ENCODE measurements at places on chromosomes 13 and 19. TPM values are rescaled to one million over a fixed set of nuclear protein-coding genes. Genes with fewer than 3 reads are reported as not detected.

Gene ZNF492
- total RNA-seq = 1.0 TPM

Gene ZNF20
- 2.1 TPM for total RNA-seq

Gene LRRC8E
- under 0.01 TPM for total RNA-seq

Gene PCID2
- total RNA-seq = 36.0 TPM

Gene KLK2
- not detected for total RNA-seq

Gene ADM5
- total RNA-seq = 1.0 TPM

Gene NUP62
- total RNA-seq = 16.2 TPM

Gene UPK1A
- not detected for total RNA-seq

Gene PDCD5
- total RNA-seq = 37.1 TPM

Gene ALOX5AP
- total RNA-seq = 6.8 TPM

Gene SIGLEC12
- not detected for total RNA-seq

Gene LILRA1
- not detected for total RNA-seq

Gene PEAK3
- total RNA-seq = not detected

Gene SPIB
- total RNA-seq = under 0.01 TPM

Gene USHBP1
- total RNA-seq = 2.1 TPM

Gene ATP4B
- total RNA-seq = not detected

Gene ONECUT3
- not detected for total RNA-seq

Gene CACNG6
- 17.7 TPM for total RNA-seq

Data from skeletal muscle tissue (tissue), 5 donors.